ENCODE measurements at places on chromosomes 2 and 18.

GRCh38 chr18:51522338-51522737 lies 324.9 kb upstream of the MEX3C start:
- DNase-seq = no peak

- DNase-seq = no peak
These were observed 1082.9 kb upstream of the CDH2 start for GRCh38 chr18:29259838-29260237.

DNA sequence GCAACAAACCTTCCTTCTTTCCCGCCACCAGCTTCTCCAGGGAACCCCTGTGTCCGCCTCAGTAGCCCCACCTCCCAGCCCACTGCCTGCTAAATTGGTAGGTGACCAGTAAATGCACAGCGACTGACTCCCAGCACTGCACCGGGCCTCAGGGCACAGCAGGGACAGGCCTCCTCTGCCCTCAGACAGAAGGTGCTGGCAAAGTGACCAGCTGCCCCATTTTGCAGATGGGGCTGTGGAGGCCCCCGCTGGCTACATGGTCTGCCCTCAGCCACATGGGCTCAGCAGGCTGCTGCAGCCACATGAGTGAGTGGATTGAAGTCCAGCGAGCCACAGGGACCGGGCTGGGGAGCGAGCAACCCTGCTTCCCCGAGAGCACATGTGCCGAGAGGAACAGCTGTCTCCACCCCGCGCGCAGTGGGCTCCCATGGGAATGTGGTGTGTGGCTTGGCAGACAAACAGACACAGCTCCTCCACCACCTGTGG lies 7.8 kb upstream of the NPPC start:
- no peak for DNase-seq

DNA sequence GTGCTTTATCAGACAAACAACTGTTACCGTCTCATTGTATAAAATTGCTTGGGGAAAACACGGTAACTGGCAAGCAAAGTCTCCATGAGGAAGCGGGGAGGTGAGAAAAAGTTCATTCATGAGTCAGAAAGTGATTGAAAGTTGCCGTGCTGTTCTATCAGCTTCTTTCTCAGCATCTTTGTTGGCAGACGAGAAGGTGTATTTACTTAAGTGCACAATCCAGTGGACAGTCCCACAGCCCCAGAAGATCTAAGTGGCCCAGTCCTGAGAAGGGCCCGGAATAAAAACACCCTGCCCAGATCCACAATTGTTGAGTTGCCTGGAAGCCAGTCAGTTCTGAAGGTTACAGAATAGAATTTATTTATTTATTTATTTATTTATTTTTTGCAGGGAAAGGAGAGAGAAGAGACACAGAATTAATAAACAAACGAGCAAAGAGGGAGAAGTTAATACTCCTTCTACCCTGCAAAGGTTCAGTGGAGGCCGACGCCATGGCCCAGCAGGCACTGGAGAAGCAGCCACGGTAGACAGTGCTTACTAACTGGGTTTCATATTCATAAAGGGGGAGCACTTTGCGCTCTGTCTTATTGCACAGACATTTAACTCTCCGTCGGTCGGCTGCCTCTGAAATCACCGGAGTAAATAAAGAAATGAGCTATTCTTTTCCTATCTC lies 676.0 kb upstream of the SALL3 start:
- no peak for DNase-seq

- DNase-seq = no peak
These were observed 100.0 kb downstream of the MYO3B start for GRCh38 chr2:170277951-170278350.

DNA sequence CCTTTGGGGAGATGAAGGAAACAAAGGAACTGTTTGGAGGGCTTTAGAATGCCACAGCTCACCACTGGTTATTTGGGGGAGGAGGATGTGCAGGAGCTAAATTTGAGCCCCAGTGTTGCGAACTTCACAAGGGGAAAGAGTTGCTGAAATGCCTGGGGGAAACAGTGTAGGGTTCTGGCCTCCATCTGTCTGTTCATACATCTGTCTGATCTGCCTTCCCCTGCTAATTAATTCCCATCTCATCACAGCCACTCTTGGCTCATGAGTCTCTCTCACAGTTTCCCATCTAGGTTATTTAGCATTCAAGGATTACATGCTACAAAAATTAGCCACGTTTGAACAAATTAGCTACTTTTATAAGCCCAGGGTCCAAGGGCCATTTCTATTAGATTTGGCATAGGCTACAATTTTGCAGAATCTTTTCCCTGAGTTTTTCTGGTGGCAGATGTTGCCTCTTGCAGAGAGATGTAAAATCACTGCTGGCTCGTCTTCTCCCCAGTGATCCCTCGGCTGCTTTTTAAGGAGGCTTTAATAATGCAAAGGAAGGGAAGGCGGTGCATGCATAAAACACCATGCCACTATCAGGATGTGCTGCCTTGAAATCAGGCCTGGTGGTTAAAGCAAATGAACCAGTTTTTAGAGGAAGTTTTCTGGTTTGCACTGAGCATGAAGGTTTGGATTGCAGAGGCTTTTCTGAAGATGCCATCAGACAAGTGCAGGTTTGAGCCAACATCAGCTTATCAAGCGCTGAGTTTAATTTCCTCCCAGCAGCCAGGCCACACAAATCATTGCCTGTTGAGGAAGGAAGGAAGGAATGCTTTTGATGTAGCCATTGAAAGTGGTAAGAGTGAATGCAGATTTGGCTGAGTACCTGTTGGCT lies 35.0 kb downstream of the ADD2 start:
- no peak for DNase-seq

DNA sequence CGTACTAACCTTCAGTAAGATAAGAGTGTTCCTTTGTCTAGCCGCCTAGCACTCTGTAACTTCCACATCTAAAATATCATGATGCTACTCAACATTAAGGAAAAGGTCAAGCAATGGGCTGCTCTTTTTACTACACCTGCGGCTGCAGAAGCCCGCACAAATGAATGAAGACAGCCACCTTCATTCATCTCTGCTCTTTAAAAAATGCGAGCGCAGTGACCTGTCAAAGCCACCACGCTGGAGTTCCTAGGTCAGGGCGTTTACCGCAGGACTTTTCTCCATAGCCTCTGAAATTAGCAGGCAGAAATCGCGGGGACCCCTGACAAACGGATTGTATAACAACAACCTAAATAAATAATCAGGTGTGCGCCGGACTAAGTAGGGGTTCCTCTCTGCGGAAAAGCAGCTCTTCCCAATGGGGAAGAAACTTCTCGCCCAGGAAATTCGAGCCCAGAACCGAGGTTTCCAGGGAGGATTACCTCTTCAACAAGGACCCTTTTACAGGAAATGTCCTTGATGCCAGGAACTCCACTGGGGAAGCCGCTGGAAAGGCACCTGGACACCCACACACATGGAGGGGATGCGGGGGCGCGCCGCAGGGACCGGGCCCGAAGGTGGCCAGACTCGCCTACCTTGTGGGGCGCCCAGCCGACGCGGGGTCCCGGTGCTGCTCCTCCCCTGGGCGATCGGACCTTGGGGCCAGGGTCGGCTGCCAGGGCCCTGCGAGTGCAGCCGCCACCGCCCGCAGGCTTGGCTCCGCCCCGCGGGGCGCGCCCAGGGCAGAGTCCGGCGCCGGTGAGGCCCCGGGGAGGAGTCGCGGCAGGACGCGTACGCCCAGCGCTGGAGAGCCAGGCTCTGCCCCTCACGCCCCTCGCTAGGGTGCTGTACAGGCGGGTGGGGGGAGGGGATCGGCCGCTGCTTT lies at the start of gene CCDC68:
Gene CCDC68, minus strand, starts transcription at position 758 of the 922 bp plus-strand sequence. CDS start 16,670 bp downstream, outside the sequence.
- no peak for DNase-seq

- DNase-seq = no peak
These were observed 27.2 kb downstream of the C2orf49 start for GRCh38 chr2:105364436-105365139.
